ENCODE measurements at places on chromosomes 12 and 14.

- no peak for DNase-seq
These were observed 15.8 kb downstream of the GXYLT1 start for GRCh38 chr12:42128888-42129287.

DNA sequence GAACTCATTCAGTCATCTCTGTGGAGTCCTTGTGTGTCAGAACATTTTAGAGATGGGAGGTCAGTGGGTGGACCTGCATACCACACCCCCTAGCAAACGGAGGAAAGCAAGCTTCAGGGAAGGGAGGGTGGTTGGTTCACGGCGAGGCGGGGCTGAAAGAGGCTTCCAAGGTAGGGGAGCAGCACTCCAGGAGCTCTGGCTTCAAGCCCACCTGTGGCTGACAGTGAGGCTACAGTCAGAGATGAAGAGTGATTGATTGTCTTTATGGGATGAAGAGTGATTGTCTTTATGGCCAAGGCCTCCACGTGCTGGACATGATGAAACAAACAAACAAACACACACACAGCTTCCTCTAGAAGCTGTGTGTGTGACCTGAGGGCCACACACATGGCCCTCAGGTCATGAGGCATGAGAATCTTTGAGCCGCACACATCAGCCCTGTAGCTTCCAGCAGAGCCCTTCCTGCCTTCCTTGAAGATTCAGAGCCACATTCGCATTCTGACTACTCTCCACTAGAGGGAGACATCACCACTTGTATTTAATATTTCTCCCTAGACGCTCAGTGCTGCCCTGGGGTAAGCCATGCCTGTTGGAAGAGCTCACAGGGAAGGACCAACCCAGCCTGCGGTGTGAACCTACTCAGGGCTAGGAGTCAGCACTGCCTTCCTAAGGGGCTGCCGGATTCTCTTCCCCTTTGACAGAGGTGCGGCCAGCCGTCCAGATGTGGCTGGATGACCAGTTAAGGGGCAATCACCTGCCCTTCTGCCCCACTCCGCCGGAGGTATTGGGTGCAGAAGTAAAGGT lies 54.4 kb upstream of the KCNA1 start:
- peak; percentile 75 for DNase-seq

- no peak for DNase-seq
These were observed 32.7 kb downstream of the DUSP6 start for GRCh38 chr12:89319606-89320005.

DNA sequence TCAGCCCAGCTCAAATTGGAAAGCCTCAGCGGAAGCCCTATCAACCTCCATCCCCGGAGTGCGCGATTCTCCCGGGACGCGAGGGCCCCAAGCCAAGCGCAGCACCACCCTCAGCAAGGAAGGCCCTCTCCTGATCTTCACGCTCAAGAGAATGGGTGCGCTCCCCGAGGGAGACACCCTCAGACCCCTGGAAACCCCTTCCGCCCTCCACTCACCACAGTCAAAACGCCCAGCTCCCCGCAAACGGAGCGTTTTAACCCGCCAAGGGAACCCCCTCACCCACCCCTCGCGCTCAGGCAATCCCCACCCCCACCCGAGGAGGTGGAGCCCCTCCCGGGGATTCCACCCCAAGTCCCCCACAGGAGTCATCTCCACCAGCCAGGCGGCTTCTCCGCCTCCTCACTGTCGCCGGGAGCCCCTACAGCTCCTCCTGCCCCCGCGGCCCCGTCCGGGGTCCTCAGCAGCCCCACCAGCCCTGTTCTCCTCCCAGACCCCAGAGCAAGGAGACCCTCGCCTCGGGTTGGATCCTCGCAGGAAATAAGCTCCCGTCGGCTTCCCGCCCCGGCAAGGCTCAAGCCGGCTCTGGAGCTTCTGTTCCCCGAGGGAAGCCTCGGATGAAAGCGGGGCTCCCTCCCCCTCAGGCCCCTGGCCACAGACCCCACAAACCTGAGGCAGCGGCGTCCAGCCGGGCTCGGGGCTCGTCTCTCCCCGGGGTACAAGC lies 507 bp downstream of the BAZ2A start:
- DNase-seq, result no peak

DNA sequence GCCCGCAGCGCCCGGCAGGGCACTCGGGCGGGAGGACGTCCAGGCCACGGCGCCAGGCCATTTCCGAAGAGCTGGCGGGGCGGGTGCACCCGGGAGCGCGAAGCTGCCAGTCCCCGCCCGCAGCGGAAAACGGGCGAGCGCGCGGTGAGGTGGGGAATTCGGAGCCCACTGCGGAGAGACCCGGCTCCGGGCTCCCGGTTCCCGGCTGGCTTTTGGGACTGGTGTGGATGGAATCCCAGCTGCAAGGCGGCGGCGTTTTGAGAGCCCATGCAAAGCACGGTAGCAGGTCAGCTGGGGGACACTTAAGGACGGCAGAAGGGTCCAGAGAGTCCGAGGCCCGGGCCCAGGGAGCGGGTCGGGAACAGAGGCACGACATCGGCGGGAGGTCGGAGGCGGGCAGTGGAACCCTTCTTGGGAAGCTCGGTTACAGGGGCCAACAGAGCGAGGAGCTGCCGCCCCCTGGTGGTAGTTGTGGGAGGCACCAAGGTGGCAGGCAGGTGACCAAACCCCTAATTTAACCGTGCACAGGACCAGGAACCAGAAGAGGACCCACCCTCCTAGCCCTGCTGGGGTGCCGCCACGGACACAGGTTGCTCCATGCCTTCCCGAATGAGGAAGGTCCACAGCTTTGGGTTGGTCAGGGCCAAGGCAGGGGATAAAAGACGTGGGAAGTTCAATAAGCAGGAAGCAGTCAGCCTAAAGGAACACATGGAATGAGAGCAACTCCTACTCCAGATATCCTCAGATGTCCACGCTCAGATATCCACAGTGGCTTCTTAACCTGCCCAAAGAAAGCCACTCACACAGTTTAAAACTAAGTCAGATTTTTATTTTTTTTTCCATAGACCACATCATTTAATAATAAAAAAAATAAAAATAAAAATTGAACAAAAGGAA lies 685 bp upstream of the CDH24 start:
- DNase-seq, result peak; percentile 58

DNA sequence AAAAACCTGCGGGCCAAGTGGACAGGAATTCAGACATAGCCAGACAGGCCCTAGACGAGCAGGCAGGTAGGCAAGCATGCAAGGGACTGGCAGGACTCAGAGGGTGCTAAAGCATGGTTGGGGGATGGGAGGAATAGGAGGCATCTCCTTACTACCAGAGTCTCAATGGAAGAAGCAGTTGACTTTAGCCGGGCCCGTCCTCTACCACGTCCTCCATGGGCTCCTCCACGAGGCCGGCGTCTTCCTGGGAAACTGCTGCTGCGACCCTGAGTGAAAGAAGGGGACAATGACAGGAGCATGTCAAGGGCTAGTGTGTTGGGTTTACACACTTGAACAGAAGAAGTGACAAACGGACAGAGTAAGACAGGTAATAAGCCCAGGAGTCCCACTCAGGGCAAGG lies 11.6 kb downstream of the KMT2D start:
- DNase-seq, result no peak

GRCh38 chr12:130593056-130593455 lies 123.0 kb downstream of the RIMBP2 start:
- no peak for DNase-seq

GRCh38 chr12:64009321-64010068 lies 165.0 kb downstream of the SRGAP1 start:
- DNase-seq, result no peak

- no peak for DNase-seq
These were observed 46.5 kb upstream of the IFNG-AS1 start for GRCh38 chr12:67942724-67943123.

DNA sequence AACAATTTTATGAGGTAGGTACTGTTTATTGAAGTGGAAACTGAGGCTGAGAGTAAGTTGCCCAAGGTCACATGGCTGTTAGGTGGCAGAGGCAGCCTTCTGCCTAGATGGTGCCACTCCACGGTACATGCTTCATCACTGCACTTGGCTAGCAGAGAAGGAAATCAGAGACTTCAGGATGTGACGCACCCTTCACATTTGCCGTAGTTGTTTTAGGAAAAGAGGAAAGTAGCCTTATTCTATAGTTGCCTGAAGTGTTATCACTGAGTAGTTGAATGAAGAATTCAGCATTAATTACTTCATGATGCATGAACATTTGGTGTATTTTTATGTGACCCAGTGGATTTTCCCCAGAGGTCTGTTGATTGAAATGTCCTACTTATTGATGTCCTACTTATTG lies 55.7 kb downstream of the ERC1 start:
- no peak for DNase-seq

DNA sequence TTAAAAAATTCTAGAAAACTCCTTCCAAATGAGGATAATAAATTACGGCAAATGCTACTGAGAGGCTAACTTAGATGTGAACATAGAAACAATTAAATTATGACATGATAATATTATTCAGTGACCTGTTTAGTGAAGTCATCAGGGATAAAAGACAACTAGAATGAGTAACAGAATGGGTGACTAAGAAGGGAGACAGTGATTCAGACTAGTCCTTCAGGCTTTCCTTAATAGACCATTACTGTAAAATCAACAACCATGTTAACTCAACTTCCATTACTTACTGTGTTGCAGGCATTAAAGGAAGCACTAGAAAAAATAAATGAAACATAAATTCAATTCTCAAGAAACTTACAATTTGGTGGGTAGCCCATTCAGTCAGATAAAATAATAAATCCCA lies 543.9 kb upstream of the LRFN5 start:
- DNase-seq, result no peak

- peak; percentile 9 for DNase-seq
These were observed 172.8 kb upstream of the LMNTD1 start for GRCh38 chr12:25725931-25726330.

- peak; percentile 5 for DNase-seq
These were observed 78.0 kb downstream of the NOC4L start for GRCh38 chr12:132222096-132222807.

DNA sequence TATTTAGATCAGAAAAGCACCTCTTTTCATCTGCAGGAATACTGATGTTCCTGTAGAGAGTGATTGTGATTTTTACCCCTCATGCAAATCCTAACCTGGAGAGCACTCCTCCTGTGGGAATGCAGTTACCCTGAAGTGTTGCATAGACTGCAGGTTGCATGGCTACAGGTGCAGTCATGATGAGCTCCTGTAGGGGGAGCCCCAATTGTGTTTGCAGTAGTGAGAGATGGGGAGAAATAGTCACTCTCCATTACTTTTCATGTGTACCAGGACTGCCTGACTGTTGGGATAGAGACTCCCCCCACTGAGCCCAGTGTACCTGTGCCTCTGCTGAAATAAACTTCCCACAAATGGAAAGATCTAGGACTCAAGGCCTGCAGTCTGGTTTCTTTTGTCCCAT lies 1086.5 kb downstream of the SLC6A15 start:
- DNase-seq, result peak; percentile 52

- DNase-seq, result no peak
These were observed 199.3 kb upstream of the SLC16A7 start for GRCh38 chr12:59396519-59396918.

DNA sequence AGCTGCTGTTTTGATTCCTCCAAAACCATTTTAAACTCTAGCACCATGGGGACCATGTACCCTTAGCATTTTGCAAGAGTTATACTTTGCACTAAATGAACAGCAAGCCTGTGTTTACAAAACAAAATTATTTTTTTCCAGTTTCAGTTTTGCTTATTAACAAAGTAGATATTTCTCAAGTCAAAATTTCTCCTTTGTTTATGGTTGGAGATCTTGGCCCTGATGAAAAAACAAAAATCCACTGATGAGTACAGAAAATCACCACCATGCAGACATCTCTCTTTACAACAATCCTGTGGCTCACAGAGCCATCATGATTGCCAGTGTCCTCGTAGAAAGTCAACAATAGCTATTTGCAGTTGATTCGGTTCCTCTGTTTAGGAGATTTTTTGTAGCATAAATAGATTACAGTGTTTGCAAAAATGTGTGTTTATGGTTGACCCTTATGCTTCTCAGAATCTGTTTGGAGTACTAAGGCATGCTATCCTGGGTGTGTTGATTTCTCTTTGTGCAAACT lies 201.1 kb upstream of the NUDT4 start:
- DNase-seq, result no peak

DNA sequence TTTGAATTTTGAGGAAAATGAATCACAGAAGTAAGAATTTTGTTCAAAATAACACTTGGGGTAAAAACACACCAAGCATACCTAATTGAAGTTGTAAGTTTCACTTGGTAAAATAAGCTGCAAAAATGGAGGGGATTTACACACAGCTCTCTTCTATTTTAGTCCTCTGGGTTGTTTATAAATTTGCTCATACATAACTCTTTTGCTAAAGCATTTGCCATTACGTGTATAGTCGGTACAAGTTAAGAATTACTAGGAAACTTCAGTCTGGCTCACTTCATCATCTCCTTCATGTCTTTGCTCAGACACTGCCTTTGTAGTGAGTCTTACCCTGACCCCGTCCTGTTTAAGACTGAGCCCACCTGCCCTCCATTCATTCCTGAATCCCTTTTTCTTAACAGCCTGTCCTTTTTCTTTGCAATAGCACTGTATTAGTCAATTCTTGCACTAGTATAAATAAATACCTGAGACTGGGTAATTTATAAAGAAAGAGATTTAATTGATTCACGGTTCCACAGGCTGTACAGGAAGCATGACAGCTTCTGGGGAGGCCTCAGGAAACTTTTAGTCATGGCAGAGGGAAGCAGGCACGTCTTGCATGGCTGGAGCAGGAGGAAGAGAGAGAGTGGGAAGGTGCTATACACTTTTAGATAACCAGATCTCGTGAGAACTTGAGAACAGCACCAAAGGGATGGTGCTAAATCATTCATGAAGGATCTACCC lies 451.1 kb downstream of the PCNX1 start:
- no peak for DNase-seq

- DNase-seq, result no peak
These were observed 148.0 kb downstream of the SLC38A4 start for GRCh38 chr12:46677749-46678148.

DNA sequence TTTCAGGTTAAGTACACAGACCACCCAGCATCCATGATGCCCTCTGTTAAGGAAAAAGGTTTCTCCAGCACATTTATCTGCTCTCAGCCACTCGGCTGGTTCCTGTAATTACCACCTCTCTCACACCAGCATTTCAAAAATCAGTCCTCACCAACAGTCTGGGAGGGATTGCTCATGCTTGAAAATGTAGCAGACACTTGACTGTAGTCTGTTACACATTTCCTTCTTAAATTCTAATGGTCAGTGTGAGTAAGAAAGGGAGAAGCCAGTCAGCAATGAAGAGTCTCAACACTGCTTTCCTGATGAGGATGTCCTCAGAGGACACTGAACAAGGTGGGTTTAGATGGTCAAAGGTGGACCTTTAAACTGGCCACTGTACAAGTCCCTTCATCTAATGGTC lies 6.0 kb downstream of the ZBTB39 start:
- DNase-seq, result no peak

GRCh38 chr12:1356285-1356684 lies 238.1 kb downstream of the FBXL14 start:
- no peak for DNase-seq

All from brain microvascular endothelial cell (primary cell).